AG04449 (cell line): ENCODE measurements at places on chromosomes 5 and 9.

- DNase-seq = no peak
These were observed 7.0 kb downstream of the CSF2 start for GRCh38 chr5:132080595-132080994.

- DNase-seq = peak; percentile 85
These were observed 78.3 kb downstream of the SMIM23 start for GRCh38 chr5:171863935-171864334.

- no peak for DNase-seq
These were observed 27.6 kb upstream of the NKD2 start for GRCh38 chr5:980966-981365.

GRCh38 chr5:110923971-110924370, 147.5 kb upstream of the TSLP start:
- DNase-seq = no peak

DNA sequence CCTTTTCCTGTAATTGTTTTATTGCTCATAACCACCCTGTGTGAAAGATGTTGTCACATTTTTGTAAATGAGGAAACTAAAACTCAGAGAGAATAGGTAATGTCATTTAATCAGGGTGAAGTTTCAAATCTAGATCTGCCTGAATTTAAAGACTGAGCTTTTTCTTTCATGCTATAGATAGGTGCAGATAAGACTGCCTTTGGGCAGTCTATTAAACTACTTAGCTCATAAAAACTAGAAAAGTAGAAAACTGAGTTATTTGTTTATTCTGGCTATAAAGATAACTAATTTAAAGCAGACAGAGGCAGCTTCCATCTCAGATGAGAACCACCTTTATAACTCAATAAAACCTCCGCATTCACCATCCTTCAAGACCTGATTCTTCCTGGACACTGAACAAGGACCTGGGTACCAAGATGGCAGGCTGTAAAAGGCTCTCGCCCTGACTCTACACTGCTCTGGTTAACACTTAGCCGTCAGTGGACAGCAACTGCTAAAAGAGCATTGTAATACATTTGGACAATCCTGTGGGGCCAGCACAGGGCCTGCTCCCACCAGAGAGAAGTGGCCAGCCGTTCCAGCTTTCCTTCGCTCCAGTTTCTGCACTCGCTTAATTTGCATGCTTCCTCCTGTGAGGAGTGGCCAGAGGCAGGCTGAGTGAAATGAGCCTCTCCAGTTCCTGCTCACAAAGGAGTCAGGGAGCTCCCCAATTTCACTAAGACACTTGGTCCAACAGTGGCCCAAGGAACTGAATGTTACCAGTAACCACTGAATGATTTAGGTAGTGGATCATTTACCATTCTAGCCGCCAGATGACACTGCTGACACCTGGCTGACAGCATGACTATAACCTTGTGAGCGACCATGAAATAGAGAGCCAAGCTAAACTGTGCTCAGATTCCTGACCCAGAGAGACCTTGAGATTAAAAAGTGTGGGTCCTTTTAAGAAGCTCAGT, 566.4 kb downstream of the EFNA5 start:
- no peak for DNase-seq

- no peak for DNase-seq
These were observed 145.4 kb downstream of the CMYA5 start for GRCh38 chr5:79834754-79835714.

DNA sequence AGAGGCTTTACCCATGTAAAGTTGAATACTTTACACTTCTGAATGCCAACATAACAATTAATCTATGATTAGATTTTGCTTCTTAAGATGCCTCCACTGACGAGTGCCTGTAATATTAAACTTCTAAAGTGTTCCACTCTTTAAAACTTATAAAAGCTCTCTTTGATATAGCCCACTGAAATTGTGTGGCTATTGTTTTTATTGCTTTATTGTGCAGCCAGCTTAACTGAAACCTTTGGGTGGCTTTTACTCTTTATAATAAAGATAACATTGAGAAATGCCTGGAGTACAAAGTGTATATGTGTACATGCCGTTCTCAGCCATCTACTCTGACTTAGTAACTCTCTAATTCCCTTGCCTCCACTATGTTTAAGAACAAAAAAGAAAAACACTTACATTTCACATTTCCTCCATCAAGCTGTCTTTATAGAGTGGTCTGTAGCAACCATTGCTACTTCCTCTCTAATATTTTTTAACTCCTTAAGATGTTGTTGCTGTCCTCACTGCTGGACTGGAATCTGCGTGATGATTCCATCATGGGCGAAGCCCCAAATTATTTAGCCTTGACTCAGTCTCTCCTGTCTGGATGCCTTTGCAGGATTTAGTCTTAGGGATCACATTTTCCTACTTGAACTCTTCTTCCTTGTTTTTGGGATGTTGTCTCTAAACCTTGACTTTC, 9.1 kb downstream of the PIK3R1 start:
- no peak for DNase-seq

GRCh38 chr5:62268234-62268633, 37.8 kb upstream of the KIF2A start:
- no peak for DNase-seq

DNA sequence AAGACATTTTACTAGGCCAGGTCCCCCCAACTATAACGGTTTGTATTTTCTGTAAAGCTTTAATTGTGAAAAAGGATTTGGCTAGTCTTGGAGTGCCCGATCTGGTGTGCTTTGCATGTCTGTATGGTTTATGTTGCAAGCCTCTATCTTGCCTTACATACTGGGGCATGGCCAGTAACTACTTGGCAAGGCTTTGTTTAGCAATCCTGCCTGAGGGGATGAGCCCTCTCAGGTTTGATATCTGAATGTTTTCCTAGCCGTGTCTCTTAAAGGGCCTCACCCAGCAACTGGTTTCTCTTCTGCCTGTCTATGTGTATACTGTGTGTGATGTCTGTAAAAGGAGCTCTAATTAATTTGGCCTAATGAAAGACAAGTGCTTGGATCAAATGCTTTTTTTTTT, 61.3 kb upstream of the SPINK5 start:
- DNase-seq = no peak

DNA sequence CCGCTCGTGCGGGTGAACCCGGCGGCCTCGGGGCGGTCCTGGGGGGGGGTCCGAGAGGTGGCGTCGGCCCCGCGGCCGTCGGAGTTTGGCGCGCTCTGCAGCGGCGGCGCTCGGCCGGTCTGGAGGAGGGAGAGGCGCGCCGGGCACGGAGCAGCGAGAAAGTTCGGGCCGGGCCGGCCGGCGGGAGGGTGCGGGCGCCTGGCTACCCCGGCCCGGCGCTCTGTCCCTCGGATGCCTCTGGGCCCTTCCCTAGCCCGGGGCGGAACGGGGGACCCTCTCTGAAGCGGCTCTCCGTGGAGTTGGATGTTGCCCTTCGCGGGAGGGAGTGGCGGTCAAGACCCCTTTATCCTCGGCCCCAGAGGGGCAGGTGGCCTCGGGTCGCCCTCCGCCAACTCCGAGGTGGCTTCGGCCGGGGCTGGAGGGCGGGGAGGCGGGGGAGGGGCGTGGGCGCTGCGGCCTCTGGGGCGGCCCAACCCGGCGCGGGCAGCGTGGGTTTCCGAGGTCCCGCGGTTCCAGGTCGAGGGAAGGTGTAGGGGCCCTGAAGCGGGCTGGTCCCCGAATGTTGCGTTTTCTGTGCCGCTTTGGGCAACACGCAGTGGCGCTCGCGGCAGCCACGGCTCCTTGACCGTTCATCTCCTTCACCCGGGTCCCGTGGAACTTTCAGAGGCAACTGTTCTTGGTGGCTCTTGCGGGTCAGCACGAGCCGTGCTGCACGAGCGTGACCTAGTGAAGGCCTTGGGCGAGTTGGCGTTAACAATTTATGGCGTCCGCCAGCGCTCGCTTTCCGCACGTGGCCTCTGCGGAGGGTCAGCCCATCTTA, 290.5 kb downstream of the DOCK8 start:
- DNase-seq = no peak

- no peak for DNase-seq
These were observed 41.1 kb upstream of the GADD45G start for GRCh38 chr9:89563571-89564345.

DNA sequence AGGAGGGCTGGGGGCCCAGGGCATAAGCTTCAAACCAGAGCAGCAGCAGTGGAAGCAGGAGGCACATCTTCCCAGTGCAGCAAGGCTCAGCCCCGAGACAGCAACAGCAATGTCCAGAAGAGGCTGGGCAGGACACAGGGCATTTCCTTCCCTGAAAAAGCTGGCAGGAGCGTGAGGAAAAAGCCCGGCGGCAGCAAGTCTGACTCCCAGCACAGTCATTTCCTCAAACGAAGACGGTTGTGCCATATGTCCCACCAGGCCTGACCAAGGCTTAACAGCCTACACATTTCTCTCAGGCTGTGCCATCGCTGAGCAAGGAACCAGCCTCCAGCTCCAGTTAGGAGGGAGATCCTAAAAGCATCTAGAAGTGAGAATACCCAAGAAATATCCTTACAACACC, 74.5 kb downstream of the APTX start:
- DNase-seq = no peak

DNA sequence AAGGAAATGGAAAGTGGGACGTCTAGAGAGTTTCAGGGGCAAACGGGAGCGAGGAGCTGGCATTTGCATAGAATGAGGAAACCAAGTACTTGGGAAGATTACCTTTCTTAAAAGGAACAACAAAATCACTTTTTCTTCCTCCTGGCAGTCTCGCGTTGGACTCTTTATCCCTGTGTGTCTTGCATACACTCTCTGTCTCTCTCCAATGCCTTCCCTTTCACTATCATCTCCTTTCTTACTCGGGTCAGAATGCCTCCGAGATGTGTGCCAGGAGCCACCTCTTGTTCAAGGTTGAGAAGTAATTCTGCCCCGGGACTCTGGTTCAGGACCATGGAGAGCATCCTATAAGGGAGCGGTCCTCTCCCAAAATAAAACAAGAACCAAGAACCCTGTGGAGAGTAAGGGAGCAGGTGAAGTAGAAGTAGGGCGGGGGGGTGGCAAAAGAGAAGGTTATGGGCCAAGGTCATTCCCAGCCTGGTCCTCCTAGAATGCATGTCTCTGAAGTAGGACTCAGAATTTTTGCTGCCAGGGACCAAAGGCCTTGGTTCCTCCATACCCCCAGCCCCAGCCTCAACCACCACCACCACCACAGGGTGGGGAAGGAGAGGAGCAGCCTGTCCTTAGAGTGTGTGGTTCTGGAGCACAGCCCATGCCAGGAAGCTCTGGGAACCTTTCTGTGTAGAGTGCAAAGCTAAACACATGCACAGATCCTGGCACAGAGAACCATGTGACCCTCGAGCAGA, 72.1 kb upstream of the ARAP3 start:
- DNase-seq = no peak

GRCh38 chr9:87237336-87237735, 260.3 kb upstream of the DAPK1 start:
- no peak for DNase-seq

DNA sequence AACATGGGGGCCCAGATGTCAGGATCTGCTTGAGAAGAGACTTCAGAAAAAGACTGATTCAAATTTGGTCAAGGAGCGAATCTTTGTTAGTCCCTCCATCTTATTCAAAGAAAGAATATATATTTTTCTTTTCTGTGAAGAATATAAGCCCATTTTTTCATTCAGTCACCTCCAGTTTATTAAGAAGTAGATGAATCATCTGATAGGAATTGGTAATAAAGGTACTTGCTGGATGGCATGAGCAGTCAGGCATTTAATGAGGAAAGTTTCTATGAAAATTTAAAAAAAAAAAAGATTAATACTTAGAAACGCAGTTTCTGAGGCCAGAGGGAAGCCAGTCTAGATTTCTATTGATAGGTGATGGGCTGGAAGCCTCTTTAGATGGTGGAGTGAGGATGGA, 373.1 kb upstream of the SMC2 start:
- no peak for DNase-seq

DNA sequence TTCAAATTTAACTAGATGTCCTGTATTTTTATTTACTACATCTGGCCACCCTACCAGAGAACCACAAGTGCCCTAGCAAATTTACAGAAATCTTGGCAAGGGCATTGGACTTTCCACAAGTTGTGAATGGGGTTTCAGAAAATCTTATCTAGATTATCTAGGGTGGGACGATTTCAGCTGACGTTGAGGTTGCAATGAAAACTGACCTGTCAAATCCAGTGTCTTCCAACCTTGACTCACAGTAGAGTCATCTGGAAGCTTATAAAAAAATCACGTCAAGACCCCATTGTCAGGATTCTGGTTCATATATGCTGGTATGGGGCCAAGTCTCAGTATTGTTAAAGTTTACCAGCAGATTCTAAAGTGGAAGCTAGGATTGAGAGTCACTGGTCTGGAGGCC, 109.6 kb upstream of the ACTBL2 start:
- DNase-seq = no peak

DNA sequence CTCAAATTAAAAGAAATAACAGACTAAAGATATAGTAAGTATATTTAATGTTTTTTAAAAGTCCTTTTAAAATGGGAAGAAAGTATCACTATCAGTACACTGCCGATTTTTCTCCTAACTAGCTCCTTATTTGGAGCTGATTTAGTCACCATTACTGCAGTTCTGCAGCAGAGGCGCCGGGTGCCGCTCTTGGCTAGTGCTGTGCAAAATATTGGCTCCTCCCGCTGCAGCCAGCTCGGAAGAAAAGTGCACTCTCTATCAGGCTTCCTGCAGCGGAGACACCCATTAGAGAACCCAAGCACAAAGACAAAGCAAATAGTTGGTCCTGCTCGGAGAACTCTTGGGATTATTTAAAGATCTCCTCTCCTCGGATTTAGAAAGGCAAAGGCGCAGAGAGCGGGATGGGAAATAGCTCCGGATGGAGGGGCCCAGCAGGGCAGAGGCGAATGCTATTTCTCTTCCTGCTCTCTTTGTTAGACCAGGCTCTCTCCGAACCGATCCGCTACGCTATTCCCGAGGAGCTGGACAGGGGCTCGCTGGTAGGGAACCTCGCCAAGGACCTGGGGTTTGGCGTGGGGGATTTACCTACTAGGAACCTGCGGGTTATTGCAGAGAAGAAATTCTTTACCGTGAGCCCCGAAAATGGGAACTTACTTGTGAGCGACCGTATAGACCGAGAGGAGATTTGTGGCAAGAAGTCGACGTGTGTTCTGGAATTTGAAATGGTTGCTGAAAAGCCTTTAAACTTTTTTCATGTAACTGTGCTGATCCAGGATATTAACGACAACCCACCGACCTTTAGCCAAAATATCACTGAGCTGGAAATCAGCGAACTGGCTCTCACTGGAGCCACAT, at the start of gene PCDHGB3:
Gene PCDHGB3 (plus strand): TSS at position 249 of the 855 bp plus-strand sequence. CDS start 153 bp downstream, at position 402.
- no peak for DNase-seq

- DNase-seq = no peak
These were observed 32.0 kb downstream of the DDX31 start for GRCh38 chr9:132637801-132638200.

- DNase-seq = no peak
These were observed 138.2 kb upstream of the PLPPR1 start for GRCh38 chr9:100890321-100890720.
